NAMALWA (cell line): ENCODE measurements at places on chromosomes 12 and 14.

DNA sequence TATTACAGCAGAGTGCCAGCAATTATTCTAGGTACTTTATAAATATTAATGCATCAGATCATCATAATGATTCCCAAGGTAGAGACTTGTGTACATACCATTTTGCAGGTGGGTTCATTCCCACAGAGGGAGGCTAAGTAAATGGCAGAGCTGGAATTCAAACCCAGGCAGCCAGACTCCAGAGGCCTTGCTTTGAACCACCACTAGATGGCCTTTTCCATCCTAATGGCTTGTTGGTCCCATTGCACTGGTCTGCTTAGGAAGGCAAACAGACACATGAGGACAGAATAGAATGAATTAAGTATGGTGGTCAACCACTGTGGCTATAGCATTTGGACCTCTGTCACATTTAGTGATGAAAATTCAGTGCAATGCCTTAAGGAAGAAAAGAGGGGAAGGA, 158.7 kb downstream of the METTL25 start:
- DNase-seq = peak; percentile 59

GRCh38 chr12:109833307-109834189, at the start of gene TRPV4:
TRPV4 (minus strand) TSS chr12:109833398; CDS start chr12:109814796, 18,602 bp downstream.
- no peak for DNase-seq

GRCh38 chr12:57737467-57738460, 778 bp downstream of the AGAP2 start:
- no peak for DNase-seq

DNA sequence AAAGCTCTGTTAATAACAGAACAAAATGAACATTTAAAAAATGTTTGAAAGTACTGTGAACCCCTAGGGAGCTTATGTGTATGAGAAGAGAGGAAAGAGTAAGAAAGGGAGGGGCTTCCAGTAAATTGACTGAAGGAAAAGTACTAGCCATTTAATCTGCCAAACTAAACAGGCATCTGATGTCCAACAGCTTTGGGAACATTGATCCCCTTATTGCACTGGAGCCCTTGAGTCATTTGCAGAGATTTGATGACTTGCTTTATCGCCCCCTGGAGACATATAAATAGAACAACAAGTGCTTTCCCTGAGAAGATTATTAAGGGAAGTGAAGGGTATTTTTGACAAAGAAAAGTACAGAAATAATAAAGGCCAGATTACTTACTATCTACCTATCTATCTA, 319.3 kb upstream of the NOVA1 start:
- DNase-seq = peak; percentile 26

DNA sequence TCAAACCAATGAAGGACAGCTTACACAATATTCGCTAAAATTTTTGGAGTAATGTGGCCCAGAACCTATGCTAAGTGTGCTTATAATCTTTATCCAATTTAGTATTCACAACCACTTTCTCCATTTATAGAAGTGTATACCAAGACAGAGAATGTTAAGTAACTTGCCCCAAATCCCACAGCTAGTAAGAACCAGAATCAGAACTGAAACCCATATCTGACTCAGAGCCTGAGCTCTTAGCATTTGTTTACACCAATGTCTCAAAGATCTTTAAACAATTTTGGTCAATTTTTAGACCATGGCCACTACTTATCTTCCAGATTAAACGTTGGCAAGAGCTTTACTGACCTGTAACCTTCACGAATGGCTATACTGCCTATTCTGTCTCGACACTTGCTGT, 53.0 kb downstream of the PAPLN start:
- DNase-seq = no peak

DNA sequence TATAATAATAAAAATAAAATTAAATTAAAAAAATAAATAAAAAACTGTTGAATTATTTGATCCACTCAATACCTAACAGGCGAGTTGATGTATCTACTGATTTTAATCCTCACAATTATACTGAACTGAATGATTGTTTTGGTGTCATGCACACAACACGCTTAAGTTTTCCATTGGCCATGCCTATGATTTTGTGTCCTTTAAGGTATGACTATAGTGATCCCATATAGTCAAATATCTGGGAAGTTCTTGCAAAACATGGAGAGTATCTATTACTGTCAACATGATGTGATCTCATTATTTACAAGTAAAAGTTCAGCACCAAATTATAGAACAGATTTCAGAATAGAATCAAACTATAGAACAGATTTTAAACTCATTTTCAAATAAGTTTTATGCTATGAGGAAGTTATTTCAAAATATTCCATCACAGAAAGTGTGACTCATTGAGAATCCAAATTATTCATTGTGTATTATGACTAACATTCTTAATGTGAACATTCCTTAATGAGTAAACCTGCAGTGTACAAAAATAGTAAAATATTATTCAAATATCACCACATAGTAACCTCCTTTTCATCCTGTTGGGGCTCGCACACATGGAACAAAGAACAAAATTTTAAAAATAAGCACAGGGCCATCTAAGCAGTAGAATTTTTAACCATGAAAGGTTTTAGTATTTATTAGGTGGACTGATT, 190.4 kb downstream of the SLC25A21 start:
- no peak for DNase-seq

DNA sequence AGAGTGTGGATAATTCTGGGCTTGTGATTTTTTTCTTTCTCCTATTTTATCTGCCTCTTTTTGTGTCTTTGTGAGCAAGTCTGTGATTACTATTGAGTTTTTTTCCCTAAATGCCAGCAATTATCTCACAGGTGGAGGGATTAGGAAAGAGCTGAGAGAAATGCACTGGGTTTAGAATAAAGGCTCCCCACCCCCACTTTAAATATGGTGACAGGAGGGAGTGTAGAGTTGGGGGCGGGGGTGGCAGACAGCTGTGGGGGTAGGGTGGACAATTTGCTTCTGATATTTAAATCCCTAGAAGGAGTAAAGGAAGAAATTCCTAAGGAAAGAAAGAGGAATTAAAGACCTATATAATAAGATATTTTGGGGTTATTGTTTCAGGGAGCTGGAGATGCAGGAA, 145.9 kb downstream of the NRXN3 start:
- no peak for DNase-seq

- DNase-seq = no peak
Observed at GRCh38 chr12:66398931-66399910, 96.9 kb downstream of the HELB start.

GRCh38 chr14:102387086-102387485, 24.3 kb downstream of the TECPR2 start:
- DNase-seq = no peak

DNA sequence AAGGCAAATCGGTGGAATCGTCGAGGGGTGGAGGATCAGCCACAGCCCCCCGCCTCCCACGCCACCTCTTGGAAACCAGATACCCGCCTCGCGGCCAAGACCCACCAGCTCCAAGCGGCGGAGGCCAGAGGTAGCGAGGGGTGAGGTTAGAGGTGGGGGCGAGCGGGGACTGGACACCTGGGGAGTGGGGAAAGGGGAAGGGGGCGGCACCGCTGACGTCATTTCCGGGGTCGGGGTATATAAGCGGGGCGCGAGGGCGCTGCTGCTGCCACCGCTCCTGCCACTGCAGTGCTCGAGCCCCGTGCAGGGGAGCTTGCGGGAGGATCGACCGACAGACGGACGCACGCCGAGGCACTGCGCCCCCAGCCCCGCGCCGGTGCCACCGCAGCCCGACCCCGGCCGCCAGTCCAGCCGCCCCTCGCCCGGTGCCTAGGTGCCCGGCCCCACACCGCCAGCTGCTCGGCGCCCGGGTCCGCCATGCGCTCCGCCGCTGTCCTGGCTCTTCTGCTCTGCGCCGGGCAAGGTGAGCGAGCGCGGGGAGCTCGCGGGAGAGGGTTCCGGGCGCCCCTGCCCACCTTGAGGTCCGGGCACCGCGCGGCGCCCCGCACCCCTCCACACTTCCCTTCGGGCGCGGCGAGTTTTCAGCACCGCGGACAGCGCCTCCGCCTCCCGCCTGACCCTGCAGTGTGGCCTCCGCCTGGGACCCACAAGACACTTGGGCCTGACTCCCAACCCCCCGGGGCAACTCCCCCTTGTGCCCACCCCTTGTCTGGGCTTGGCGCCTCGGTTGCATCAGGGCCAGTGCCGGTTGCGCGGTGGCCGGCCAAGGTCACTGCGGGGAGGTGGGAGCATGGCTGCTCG, at the start of gene CHGA:
TSS of gene CHGA (plus strand) at position 268 of the 861 bp plus-strand sequence. CDS start at position 478, 210 bp downstream.
- no peak for DNase-seq
